ENCODE measurements at places on chromosomes 1 and 21.

- no peak for DNase-seq
Measured at GRCh38 chr1:75559136-75559535, 51.8 kb downstream of the SLC44A5 start.

- no peak for DNase-seq
Measured at GRCh38 chr1:29233693-29234092, 2.6 kb upstream of the PTPRU start.

DNA sequence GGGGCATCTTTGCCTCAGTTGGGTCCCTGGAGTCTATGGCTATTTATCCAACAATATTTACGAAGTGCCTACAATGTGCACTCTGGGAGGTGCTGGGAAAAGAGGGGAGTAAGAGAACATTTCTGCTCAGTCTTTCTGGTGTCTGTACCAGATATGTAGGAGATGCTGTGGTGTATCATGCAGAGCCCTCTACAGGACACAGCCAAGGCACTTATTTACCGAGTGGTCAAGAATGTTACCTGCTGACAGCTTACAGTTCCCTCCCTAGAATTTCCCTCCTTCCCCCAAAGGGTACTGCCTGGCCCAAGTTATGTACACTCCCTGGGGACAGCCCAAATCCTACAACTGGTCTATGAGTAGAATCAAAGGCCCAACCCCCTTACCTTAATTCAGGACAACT is 177.7 kb downstream of the C1orf94 start:
- DNase-seq = no peak

GRCh38 chr1:1166642-1167397 is 6.9 kb upstream of the TTLL10 start:
- DNase-seq = no peak

DNA sequence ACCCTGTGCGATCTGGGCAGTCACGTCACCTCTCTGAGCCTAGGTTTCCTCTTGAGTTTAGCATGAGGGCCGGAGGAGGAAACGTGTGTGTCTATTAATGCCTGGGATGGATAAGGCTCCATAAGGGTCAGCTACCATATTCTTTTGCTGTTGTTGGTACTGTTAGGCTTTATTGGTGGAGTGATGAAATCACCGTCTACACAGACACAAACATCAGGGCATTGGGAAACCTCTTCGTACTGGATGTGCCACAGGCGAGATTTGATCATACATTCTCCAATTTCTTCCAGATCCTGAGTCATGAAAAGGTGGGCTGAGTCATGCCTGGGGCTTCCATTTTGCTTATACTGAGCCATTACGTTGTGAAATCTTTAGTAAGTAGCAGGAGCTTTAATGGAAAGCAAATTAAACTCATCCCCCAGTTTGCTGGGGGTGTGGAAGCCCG is 24.9 kb upstream of the GRHL3 start:
- no peak for DNase-seq

DNA sequence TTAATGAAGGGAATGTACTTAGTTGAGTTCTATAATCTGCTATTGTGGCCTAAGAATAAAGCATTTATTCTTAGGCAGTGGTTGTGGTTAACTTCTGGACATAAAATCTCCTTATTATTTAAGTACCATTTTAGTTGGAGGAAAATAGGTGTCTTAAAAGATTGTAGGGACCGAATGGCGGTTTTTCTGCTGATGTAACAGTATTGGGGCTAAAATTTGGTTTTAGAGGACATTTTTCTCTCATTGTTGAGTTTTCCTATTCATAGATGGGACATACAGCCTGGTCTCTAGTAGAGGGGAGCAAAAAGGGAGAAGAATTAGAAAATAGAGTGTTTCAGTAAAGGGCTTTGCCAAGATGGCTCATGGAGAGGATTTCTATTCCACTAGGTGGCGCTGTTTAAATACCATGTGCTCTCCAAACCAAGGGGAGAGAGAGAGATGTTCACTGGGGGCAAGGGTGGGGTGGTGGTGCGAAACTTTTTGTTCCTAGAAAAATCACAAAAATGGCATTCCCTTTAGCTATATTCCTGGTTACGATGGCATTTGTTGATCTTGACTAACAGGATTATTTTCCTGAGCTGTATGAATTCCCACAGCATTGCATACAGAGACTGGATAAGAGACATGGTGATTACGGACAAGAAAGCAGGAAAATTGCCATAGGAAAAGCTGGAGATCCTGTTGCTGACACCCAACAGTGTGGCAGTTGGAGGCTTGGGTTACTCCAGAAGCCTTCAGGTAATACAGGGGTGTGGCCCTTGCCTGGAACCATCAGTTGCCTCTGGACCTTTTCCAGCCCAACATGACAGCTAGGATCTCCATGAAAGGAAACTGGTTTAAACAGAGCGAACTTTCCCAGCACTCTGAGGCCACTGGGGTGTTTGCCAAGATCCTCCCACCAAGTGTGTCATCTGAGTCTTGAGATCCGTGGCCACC is 18.2 kb upstream of the FCGR2A start:
- DNase-seq = peak; percentile 61

GRCh38 chr1:106502659-106503058 is 553.8 kb upstream of the PRMT6 start:
- DNase-seq = no peak

- DNase-seq = no peak
Measured at GRCh38 chr1:216723274-216723780, at the start of gene ESRRG. Gene ESRRG (minus strand): TSS chr1:216723429. CDS start chr1:216723299, 130 bp downstream.

GRCh38 chr1:67793562-67793961 is 39.7 kb downstream of the GNG12 start:
- no peak for DNase-seq

GRCh38 chr1:187013582-187014200 is 184.9 kb downstream of the PLA2G4A start:
- DNase-seq = no peak

GRCh38 chr1:10818262-10819197 is 22.1 kb upstream of the CASZ1 start:
- DNase-seq = no peak

GRCh38 chr1:231781892-231782291 is 155.3 kb downstream of the DISC1 start:
- no peak for DNase-seq

DNA sequence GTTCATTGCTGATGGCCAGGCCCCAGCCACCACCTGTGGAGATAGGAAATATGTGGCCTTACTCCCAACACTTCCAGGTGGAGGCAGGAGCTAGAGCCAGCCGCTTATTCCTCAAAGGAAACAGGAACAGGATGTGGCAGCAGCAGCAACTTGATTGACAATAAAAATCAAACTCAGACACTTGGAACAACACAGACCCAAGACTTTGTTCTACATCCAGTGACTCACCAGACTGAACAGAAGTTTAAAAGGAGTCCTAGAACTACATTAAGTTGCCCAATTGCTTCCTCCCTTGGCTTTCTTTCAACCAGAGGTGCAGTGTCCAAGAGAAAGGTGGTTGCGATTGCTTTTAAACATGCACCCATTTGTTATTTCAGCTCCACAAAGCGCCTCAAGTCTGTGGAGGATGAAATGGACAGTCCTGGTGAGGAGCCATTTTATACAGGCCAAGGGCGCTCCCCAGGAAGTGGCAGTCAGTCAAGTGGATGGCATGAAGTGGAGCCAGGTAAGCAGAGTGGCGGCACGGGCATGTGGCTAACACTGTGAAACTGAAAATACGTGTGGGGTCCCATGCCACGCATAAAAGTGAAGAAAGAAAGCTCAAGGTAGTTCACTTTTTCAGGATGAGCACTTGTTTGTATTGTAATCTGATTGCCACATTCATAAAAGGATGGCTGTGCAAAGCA is 276.6 kb downstream of the NFIA start:
- no peak for DNase-seq

DNA sequence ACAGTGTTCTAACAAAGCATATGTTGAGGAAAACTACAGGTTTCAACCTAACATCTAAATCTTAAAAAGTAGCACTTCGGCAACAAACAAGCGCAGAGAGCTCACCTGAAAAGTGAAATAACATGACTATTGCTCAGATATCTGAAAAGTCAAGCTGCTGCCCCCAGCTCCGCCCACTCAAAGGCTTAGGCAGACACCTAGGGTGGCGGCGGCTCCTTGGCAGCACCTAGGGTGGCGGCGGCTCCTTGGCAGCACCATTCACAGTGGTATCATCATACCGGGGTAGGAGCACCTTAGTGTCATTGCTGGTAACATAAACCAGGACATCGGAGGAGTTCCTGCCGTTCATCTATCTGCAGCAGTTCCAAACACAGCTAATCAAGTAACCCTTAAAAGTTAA is 4.2 kb upstream of the S100A12 start:
- no peak for DNase-seq

- DNase-seq = no peak
Measured at GRCh38 chr1:227092069-227092468, 152.0 kb downstream of the COQ8A start.

GRCh38 chr1:185816460-185816859 is 82.3 kb downstream of the HMCN1 start:
- no peak for DNase-seq

DNA sequence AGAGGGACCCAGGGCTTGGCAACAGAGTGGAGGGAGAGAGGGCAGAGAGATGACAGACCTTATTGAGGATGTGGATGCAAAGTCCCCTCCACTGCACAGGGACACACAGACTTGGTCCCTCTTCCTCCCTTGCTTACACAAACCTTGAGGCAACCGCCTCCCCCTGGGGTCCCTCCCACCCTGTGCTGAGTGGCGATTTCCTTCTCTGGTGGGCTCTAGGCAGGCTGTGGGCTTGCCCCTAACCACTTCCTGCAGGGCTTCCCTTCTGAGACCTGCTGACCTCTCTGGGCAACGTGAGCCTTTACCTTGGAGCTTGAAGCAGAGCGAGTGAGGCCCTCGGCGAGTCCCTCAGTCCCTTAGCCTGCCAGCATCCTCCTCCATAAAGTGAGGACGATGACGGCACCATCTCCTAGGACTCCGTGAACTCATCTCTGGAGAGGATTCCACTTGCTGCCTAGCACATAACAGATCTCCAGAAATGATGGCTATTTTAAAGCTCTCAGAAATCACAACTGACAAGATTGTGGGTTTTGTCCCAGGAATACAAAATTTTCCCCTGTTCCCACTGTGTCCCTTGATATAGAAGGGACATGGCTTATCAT is 25.0 kb downstream of the KIAA1614 start:
- DNase-seq = no peak

DNA sequence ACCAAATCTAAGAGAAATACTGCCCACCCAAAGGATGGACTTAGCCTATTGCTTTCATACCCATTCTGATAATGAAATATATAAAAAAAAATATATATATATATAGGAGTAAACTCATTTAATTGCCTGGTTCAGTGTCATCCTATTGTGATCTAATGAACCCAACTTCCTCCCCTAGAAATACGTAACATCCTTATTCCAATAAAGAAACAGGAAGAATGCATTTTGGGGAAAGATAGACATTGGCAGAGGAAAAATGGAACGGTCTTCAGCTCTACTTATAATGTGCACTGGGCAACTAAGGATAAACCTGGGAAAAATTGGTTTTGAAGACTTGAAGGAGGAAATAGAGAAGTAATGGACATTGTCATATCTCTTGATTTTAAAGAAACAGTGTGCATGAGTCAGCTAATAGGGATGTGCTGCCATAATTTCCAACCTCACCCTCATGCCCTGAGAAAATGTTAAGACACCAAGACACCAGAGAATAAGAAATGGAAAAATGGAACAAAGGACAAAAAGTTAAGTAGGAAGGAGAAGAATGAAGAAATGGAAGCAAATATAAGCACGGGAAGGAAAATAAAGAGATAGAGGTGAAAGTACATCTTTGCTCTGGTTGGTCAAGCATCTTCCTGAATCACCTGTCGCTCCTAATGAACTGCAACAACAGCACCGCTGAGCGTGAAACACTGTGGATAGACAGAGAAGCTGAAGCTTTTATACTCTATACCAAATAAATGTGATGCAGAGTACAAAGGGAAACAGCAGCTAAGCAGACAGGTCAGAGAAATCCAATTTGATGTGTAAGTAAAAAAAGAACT is 5.4 kb downstream of the UBR4 start:
- no peak for DNase-seq

DNA sequence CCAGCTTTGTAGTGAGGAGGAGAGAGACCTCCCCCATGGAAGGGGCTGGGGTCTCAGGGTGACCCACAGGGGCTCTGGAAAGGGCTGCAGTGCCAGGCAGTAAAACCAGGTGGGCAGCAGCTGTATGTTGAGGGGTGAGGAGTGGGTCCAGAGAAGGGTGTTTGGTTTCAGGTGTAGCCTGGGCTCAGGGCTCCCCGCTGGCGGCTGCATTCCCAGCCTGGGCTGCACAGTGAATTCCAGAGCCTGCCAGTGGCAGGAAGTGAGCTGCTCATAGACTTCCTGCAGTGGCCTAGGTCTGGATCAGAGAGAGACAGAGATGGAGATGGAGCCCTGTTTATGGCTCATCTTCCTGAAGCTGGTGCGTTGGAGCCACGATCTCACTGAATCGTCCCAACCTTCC is 356.4 kb downstream of the PTPRU start:
- no peak for DNase-seq

- DNase-seq = no peak
Measured at GRCh38 chr21:41891132-41891531, 12.0 kb upstream of the PRDM15 start.

GRCh38 chr1:55073187-55073916 is 34.0 kb downstream of the PCSK9 start:
- no peak for DNase-seq

GRCh38 chr1:196115646-196116045 is 492.6 kb downstream of the KCNT2 start:
- no peak for DNase-seq

- no peak for DNase-seq
Measured at GRCh38 chr1:10940451-10940804, 72.0 kb upstream of the TARDBP start.

DNA sequence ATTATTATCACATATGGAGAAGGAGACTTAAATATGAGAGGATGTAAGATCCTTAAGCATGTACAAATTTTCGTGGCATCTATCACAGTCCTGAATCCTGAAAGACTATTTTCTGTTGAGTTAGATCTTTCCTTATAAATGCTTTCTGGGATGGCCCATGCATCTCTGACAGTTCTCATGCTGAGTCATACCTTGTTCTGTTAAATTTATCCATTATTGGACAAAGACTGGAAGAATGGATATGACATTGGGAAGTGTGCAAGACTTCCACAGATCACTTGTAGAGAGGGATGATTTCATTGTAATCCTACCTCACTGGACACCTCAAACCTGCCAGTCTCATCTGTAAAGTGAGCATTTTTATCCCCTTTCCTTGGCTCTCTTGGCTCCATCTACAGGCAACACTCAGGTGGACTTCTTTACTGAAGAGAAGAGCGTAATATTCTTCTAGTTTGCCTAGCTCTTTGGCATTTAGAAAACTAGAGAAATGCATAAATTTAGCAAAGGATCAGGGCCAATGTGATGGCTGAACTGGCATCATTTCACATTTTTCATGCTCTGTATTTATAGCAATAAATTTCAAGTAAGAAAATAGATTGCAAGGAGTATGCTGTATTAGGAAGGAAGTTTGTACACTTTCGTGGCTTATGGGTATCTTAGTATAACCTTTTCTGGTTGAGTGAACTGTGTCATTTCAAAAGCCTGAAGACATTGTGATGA is 128.2 kb downstream of the NFIA start:
- no peak for DNase-seq

GRCh38 chr1:196366817-196367495 is 241.3 kb downstream of the KCNT2 start:
- DNase-seq = no peak

DNA sequence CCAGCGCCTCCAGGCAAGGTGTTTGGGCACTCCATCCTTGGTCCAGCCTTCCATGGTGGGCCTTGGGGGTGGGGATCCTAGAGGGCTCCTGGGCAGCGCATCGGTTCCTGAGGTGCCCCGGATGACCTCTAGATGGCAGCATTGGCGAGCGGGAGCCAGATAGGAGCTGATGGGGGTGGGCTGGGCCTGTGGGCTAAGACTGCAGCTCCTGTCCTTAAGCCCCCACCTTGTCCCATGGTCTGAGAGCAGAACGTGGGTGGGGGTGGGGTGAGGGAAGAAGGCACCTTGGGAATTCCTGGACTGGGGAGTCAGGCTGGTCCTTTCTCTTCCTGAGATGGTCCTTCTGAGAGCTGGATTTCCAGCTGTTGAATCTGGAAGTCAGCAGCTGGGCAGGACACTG is 93.4 kb upstream of the CSF3R start:
- DNase-seq = peak; percentile 80

Data from germinal center (tissue), 1 donor.